Cerebellum (tissue), 4 donors: ENCODE measurements at places on chromosomes 5 and 9. TPM values are rescaled to one million over a fixed set of nuclear protein-coding genes. Genes with fewer than 3 reads are reported as not detected.

Gene EQTN
- total RNA-seq = 0.73 TPM

Gene MSX2
- 6.6 TPM for total RNA-seq

Gene AGPAT2
- 2.8 TPM for total RNA-seq

Gene AFAP1L1
- total RNA-seq = 6.1 TPM

Gene PCDHGC3
- 72.8 TPM for total RNA-seq

Gene TAL2
- 2.4 TPM for total RNA-seq

Gene KCNN2
- total RNA-seq = 56.4 TPM

Gene RNF183
- total RNA-seq = not detected
